ENCODE measurements at places on chromosomes 11 and 22.
A peak's percentile ranks its signal among the peaks of the same experiment; 100 is the strongest.

DNA sequence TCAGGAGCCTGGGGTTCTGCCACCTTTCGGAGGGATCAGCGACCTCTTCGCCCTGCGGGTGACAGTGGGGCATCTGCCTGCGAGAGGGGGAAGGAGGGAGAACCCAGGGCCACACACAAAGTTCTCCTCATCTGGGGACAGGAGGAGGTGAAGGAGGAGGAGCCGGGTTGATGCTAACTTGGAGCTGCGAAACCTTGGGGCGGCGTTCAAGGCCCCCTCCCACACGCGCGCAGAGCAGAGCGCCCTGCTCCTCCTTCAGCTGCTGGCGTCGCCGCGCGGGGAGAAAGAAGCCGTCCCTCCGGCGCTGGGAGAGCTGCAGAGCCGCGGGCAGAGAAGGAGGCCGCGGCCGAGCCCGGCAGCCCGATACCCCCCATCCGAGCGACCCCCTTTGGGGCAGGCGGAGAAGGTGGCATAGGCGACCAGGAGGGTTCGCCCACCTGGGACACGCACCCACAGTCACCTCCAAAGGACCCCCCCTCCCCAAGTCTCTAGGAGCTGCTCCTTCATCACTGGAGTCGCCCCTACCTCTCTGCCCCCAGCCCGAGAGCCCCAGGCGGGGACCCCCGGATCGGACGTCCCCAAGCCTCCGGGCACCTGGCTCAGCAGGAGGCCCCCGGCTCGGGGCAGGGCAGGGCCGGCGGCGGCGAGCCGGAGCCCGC, at the start of gene RASD2:
RASD2 (plus strand) TSS at position 237 of the 659 bp plus-strand sequence. CDS start 5,979 bp downstream, outside the sequence.
- peak; percentile 42 for DNase-seq

GRCh38 chr11:20029193-20029592, 131.1 kb downstream of the DBX1 start:
- no peak for DNase-seq

DNA sequence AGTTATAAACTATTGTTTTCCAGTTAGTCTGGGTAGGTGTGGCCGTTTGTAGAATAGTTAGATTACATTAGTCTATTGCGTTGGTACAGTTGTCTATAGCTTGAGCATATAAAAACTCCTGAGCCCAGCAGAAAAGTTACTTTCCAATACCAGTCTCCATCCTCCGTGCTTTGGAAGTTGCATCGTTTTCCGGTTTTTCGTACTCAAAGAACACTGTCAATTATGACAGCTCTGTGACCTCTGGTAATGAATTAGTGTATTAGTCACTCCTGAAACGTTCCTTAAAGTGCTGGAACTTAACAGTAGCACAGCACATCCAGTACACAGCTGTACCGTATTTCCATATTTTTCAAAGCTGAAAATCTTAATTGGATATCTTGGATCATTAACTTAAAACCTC, 808 bp upstream of the MSANTD2 start:
- DNase-seq: peak; percentile 52

- DNase-seq: peak; percentile 51
These were observed 14.3 kb upstream of the AIFM3 start for GRCh38 chr22:20952544-20953341.

- DNase-seq: peak; percentile 81
These were observed 11.8 kb upstream of the UVRAG start for GRCh38 chr11:75802913-75803820.

- no peak for DNase-seq
These were observed 50.2 kb downstream of the PITPNB start for GRCh38 chr22:27868732-27869282.

- DNase-seq: no peak
These were observed 1321.7 kb downstream of the TBC1D22A start for GRCh38 chr22:48084041-48084728.

DNA sequence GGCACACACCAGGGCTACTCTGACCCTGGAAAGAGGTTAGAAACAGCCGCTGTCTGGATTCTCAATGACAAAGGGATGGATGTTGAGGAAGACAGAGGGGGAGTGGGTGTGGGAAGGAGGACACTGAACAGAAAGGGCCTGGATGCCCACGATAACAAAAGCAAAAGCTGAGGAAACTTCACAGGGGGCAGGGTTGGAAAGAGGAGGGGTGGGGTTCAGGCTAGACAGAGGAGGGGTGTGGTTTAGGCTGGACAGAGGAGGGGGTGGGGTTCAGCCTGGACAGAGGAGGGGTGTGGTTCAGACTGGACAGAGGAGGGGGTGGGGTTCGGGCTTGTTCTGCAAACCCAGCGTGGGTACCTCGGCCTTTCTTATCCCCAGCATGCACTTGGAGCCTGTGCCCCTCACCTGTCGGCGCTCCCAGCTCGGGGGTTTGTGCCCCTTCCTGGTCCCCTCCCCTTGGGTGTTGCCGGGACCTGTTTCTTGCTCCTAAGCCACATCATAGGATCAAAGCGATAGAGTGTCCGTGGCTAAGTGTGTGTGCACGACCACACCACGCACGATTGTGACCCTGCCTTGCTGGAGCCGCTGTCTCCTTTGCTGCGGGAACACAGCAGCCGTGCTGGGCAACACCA, 75.6 kb downstream of the BRD1 start:
- DNase-seq: no peak

DNA sequence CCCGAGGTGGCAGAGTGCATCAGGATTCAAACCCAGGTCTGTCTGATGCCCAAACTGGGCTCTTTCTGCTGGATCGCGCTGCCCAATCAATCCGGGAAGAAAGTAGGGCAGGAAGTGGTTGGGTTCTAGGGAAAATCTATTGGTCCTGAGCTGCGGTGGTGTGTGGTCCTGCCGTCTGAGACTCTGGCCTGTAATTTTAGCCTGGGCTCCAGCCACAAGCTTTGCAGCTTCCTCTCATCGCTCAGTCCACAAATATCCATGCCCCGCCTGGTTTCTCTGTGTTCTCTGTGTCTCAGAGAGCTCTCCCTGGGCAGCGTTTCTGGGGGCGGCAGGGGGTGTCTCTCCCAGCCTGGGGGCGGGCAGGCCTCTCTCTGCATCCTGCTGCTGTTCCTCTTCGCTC, 18.7 kb downstream of the CACNG2 start:
- no peak for DNase-seq

- peak; percentile 73 for DNase-seq
These were observed 9.8 kb upstream of the TSSC4 start for GRCh38 chr11:2390725-2391151.

- DNase-seq: peak; percentile 47
These were observed 41.2 kb downstream of the IGLL5 start for GRCh38 chr22:22928666-22929380.

GRCh38 chr11:123362941-123363340, 67.1 kb upstream of the GRAMD1B start:
- DNase-seq: no peak

GRCh38 chr11:112874980-112875379, 86.2 kb upstream of the NCAM1 start:
- DNase-seq: no peak

GRCh38 chr11:129973068-129973467, 29.6 kb downstream of the PRDM10 start:
- no peak for DNase-seq

DNA sequence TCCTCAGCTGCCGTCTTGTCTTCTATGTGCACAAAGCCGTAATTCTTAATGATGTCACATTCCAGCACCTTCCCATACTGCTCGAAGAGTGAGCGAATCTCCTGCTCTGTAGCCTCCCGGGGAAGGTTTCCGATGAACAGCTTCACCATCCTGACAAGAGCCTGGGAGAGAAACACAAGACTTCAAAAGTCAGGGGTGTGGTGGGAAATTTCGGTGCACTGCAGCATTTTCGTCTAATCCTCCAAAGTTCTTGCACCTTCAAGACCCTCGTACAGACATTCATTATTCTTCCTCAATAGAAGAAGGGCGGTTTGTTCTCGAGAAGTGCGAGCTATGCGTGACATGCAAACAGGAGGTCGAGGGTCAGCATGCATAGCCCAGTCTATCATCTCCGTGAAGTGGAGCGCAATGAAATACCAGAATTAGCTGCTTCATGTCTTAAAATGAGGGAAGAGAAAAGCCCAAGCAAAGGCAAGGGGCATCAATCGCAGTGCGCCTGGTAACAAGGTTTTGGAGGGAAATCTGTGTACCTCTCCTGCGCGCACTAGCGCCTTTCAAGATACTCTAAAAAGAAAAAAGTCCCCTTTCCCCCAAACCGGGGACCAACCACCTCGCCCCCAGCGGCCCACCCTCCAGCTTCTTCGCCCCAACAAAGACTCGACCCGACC, 622 bp downstream of the RBM4B start:
- no peak for DNase-seq

DNA sequence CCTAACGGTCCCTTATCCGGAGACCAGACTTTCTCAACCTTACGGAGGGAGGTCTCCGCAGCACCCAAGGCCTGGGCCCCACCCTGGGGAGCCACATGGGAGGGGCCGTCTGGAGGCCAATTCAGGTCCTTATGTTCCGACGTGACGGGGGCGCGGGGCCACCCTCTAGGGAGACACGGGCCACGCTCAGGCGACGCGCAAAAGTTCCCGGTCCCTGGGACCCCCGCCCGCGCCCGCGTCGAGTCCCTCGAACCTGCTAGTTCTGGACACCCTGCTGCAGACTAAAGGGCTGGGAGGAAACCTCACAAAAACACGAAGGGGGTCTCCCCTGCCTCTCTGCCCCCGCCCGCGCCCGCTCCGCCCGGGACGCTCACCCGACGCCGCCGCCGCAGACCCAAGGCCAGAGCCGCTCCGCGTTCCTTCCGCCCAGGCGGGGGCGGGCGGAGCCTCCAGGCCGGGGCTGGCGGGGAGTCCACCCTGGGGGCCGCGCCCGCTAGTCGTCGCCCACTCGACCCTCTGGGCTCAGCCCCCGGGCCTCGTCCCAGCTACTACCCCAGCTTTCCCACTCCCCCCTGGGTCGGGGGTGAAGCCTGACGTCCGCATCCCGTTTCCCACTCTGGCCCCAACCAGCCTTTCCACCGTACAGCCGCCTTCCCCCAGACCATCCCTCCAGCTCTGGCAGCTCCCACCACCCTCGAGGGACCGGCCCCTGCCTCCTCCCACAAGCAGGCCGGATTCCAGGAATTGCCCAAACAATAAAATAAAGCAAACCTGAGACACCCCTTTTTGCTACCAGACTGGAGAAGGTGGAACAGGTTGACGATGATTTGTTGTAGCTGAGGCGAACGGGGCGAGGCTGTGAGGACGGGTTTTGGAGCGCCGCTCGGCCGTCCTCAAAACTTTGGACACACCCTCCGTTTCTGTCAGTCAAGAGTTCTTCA, 2.7 kb downstream of the RNH1 start:
- DNase-seq: peak; percentile 87

DNA sequence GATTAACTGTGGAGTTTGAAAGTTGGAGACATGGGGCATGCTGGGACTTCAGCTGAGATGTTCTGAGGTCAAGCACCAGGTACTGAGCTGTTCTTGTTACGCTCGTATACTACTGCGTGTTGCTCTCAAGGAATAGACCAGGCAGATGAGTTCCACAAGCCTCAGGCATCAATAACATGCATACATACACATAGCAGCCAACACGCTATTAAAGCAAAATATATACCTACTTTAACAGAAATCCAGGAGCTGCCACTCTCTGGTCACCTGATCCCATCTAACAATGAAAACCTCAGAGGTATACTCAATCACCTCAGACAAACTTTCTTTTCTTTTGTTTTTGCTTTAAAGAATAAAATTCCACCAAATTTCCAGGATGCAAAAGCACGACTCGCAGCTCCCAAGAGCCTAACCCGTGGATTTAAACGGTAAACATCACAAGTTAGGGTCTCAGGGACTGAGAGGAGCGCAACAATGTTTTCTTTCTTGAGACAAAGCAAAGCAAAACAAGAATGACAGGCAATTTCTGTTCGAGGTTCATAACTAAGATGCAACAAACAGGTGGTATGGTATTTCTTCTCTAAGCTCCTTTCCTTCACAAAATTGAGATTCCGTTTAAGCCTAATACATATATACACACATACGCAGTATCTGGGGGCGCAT, 16.5 kb downstream of the BLID start:
- DNase-seq: peak; percentile 84

GRCh38 chr11:132471466-132471865, 1060.8 kb downstream of the OPCML start:
- peak; percentile 57 for DNase-seq

All from muscle of leg (tissue), 16 donors.